ENCODE measurements at places on chromosomes 12 and 14.
A peak's percentile ranks its signal among the peaks of the same experiment; 100 is the strongest.

DNA sequence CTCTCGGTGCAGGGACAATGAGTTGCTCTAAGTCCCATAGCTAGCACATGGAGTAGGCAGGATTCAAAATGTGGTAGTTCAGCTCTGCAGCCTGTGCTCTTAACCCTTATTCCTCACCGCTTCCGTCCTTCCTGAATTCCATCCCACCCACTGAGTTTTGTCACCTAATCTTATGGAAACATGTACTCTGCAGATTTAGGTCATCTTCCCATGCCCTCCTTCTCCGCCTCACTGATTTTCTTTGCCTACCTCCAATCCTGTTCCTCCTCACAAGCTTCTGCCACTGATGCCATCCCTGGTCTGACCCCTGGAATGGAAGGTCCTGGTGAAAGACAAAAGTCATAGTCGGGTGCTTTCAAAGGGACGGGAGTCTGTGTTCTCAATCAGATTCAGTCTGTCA lies 46.5 kb upstream of the ABCC9 start:
- no peak for DNase-seq

DNA sequence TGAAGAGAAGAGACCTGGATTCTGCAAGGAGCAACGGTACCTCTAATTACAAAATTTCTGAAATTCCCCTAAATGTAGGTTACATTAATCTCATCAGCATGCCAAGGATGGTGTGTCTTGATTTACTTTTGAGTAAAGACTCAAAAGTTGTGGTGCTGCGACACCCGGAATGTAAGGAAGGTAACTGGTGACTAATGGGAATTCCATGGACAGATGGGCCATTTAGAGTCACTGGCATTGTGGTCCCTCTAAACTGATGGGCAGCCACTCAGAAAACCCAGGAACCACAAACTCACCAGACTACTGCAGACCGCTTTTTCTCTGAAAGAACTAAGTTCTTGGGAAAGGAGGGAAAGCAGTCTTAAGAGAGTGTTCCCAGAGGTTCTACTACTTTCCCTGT lies 32.8 kb downstream of the GRIN2B start:
- DNase-seq: no peak

DNA sequence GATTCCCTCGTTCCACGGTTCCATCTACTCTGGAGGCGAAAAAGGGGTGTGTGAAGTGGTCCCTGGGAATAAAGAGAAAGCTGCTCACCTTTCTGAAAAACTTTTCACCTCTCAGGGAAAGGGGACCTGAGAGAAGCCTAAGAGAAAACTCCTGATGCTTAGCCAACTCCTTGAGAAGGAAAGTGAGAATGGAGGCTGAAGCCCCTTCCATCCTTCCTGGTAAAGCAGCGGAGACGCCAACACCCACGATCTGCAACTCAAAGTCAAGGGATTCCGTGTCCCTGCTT lies 110.0 kb downstream of the ARF6 start:
- DNase-seq: no peak

DNA sequence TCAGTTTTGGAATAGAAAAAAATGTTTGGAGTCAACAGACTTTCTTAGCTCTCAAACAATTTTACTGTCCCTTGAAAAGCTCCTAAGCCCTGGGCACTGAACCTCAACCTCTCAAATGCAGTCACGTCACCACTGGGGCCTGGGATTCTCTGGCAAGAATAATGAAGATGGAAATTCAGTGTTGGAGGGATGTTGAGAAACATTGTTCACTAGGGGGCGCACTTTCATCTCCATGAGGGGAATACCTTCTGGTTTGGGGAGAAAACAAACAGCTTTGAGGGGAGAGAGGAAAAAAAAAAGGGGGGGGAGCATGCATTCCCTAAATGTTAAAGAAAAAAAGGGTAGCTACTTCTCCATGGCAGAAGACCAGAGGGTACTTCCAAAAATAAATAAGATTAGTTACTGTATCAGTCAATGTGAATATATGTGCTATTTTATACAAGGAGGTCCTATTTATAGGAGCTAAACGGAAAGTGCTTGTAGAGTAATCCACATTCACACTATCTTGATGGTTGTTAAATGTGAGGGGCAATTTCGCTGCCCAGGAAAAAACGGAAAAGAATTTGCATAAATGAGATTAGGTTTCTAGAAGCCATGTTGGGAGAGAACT lies 5.8 kb upstream of the TBPL2 start:
- DNase-seq: no peak

- DNase-seq: no peak
These were observed 228.6 kb downstream of the MED13L start for GRCh38 chr12:116048879-116049278.

DNA sequence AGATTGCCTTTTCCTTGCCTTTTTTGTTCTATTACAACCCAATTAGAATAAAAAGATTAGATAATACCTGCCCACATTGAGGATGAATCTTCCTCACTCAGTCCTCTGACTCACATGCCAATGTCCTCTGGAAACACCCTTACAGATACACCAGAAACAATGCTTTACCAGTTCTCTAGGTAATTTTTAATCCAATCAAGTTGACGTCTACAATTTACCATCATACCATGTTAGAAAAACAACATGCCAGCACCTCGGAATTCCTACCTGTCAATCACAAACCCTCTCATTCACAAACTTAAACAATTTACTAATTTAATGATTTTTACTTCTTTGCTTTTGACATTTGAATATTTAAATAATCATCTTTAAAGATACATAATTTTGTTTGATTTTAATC lies 953.8 kb downstream of the TRHDE start:
- no peak for DNase-seq

DNA sequence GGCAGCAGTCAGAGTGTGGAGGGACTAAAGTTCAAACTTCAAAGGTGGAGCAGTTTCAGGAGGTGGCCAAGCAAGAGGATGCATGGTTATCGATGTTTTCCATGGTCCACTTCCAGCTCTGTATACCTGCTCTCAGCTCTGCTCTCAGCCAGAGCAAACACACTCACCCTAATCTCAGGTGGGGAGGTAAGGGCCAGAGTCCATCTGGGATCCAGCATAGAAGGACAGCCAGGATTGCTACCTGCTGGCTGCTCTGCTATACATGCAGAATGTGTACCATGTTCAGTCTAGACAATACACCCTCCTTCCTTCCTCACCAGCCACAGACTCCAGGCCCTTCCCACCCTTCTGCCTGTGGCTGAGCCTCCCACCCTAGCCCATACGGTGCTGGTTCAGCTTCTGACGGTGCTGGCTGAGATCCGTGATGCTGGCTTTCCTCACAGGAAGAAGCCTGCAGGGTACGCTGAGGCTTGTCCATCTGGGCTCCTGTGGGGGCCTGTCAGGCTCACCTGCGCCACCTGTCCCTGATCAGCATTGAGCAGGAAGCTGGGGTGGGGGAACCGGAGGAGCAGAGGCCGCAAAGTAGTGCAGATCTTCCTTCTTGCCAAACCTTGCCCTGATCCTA lies 2.4 kb downstream of the CBLN3 start:
- DNase-seq: peak; percentile 58

- no peak for DNase-seq
These were observed 1.1 kb downstream of the CCDC184 start for GRCh38 chr12:48184549-48184922.

- DNase-seq: no peak
These were observed 57.0 kb upstream of the PNMA1 start for GRCh38 chr14:73770977-73771847.

DNA sequence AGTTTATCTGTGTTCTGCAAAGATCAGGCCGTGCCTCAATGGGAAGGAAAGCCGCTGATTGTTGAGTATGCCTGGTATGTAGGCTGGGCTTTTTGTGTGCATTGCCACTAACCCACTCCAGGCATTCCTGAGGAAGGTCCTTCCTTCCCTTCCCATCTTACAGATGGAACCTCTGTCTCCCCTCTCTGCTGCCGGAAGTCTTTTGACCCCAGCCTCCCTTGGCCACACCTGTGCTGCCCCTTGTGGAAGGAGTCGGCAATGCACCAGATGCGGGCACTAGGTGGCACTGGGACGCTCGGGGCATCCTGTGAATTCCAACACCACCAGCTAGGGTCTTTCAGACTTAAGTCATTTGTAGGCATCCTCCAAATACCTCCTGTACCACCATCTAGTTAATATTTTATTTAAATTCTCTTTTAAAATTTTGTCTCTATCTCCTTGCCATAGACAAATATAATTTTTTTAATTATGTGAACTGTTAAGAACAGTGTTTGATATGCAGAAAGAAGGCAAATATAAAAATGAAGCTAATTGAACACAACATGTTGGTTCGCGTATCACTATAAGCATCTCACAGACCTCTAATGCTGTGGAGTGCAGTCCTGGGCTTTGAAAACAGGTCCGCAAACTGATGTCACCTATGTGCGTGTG lies 99.6 kb downstream of the RIN3 start:
- no peak for DNase-seq

DNA sequence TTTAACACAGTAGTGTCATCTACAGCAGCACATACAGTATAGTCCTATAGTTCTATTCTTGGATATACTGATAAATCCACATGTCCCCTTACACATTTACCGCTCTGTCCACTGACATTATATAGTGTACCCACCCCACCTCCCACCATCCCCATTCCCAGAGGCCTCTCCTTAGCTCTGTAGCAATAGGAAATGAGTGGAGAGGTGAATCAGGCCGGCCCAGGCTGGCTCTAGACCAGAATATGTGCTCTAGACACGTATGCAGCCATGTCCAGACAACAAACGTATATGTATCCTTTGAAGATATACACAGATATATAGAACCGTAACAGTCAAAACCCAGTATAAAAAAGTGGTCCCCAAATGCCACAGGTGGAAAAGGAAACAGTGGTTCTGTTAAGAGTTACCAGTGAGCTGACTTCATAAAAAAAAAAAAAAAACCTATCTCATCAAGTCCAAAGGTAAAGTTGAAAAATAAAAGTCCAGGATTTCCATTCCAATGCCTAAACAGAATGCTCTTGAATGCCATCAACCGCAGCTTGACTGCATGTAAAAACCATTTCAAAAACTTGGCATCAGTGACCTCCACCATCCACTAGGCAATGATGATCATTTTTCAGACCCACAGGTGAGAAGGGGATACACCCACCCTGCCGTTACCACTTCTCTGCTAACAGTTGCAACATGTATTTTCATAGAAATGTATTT lies 16.7 kb downstream of the EGLN3 start:
- no peak for DNase-seq

DNA sequence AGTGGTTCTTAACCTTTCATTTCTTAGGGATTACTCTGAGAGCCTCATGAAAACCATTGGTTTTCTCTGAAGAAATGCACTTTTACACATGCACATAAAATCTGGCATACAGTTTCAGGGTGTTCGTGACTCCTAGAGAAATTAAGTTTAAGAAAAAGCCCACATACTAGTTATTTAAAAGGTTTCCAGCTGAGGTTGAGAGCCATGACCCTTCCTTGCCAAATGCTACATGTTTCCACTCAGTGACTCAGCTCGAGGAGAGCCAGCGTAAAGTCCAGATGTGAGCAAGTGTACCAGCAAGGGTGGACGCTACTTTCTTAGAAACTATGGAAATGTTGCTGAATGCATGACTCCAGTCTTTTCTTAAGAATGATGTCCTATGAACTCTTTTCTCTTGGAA lies 42.7 kb upstream of the FLRT2 start:
- no peak for DNase-seq

GRCh38 chr12:46711756-46712155 lies 114.0 kb downstream of the SLC38A4 start:
- no peak for DNase-seq

DNA sequence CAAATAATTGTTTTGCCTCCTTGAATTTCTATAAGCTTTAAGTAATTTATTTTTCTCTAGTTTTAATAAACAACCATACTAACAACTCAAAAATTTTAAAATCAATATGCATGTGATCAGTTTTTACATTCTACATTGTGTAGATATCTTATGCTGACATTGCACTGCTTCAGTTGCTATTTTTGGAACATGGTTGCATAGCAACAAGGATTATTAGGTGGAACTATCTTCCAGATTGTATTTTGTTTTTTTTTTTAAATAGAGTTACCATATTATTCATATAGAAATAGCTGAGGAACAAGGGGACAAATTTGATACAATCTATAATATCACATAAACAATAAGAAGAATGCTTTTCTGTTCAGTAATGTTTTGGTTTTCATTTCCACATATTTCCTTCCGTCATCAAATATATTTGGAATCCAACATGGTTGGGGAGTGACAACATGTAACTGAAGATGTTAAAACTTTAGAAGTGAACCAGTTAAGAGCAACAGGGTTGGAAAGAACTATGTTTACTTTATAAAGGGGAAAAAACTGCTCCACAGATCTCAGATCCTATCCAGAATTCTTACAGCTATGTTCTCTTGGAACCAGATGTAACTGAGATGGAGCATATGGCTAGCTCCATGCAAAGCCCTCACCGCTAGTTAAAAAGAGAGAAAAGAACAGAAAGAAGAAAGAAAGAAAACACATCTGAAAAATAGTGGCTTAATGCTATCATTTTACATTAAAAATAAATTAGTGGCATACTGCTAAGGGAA lies 235.5 kb downstream of the NELL2 start:
- DNase-seq: no peak

DNA sequence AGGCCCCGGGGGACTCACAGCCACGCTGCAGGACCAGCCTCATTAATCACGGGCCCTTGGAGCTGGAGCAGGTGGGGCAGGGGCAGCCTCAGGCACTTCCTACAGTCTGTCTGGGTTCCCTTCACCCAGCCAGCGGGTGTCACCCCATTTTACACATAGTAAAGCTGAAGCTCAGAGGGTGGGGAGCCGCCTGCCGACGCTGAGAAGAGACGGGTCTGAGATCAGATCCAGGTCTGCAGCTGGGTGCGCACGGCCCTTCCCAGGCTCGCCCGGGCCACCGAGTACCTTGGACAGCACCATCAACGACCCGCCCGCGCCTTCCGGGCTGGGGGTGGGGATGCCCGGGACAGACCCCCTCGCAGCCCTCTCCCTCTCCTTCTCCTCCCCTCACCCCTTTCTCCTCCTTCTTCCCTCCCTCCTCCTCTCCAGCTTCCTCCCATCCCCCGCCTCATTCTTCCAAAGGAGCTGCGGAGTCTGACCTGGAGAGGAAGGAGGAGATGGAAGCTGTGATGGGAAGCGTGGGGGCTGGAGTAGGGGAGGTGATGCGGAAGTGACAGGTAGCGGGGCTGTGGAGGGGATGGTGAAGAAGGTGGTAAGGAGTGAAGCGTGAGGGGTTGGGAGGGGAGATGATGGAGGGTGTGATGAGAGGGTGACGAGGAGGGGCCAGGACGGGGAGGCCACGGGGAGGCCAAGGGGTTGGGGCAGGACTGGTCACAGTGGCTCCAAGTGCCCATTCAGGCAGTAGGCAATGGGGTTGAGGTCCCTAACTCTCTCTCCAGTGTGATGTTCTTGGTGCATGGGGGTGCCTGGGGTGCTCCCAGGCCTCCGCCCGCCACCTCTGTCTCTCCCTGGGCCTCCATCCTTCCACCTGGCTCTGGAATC lies 8.8 kb downstream of the DTX1 start:
- no peak for DNase-seq

GRCh38 chr12:9669534-9669933 lies at the start of gene CLEC2D:
Gene CLEC2D, plus strand, starts transcription at chr12:9669713. Its CDS starts 22 bp downstream, at chr12:9669735.
- DNase-seq: no peak

DNA sequence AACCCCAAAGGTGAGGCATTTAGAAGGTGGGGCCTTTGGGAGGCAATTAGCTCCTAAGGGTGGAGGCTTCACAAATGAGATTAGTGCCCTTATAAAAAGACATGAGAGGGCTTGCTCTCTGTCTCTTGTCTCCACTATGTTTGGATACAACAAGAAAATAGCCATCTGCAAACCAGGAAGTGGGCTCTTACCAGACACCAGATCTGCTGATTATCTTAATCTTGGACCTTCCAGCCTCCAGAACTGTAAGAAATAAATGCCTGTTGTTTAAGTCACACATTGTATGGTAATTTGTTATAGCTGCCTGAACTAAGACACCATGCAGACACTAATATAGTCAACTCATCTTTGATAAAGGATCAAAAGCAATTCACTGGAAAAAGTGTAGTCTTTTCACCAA lies 34.4 kb downstream of the TMEM116 start:
- DNase-seq: no peak

Measured in ascending aorta (tissue), 2 donors.